Colonic mucosa (tissue), 4 donors: ENCODE measurements at places on chromosomes 2 and 18. TPM values are rescaled to one million over a fixed set of nuclear protein-coding genes. Genes with fewer than 3 reads are reported as not detected.

Gene BOLL
- total RNA-seq: not detected

DNA sequence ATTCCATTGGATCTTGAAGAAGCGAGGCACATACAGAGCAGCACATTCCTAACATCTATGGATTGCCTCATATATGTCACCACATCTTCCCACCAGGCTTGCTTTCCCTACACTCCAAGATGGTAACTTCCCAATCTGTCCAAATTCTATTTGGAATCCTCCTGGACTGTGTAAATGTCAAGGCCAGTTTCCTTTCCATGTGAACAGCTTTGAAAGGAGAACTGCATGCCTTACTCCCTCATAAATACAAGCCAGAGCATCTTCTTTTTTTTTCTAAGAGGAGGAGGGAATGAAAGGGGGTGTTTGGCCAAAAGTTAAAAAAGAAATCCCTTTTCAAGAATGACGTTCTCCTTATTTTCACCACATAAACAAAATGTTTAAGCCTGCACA, 103.8 kb upstream of the OSR1 start:
- no peak for DNase-seq

DNA sequence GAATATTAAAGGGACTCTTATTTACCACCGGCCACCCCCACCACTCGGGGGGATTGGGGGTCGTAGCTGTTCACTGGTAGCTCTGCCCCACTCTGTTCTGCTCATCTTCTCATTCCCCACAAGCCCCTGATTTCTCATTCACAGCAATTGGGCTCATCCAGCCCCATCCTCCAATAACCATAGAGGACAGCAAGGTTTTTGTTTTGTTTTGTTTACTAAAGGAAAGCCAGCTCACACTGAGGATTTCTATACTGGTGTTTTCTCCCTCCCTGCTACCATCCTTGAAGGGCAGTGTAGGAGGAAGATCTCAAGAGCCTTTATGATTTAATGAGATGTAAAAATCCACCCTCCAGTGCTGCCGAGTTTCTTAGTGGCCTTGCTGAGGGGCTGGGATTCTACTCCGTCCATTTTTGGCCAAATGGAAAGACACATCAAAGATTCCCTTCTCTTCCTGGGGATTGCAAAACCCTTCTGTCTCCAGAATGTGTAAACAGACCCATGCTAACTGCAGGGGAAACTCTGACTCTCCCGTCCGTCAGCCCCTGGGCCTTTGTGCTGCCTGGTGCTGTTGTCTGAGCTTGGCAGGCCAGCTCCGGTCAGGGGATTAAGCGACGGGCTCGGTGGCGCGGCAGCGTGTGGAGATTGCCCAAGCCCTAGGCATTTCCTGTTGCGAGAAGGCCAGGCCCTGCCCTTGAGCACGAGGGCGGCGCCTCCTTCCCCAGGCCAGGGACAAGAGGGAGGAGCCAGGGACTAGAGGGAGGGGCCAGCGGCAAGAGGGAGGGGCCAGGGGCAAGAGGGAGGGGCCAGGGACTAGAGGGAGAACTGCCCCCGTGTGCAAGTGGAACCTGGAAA, 165.0 kb downstream of the ANTXR1 start:
- DNase-seq: peak; percentile 85

- DNase-seq: no peak
Measured at GRCh38 chr2:21772624-21773023, 648.9 kb downstream of the TDRD15 start.
